ENCODE measurements at places on chromosomes 2 and 18.

GRCh38 chr18:384897-385296, 115.6 kb downstream of the COLEC12 start:
- DNase-seq, result no peak

DNA sequence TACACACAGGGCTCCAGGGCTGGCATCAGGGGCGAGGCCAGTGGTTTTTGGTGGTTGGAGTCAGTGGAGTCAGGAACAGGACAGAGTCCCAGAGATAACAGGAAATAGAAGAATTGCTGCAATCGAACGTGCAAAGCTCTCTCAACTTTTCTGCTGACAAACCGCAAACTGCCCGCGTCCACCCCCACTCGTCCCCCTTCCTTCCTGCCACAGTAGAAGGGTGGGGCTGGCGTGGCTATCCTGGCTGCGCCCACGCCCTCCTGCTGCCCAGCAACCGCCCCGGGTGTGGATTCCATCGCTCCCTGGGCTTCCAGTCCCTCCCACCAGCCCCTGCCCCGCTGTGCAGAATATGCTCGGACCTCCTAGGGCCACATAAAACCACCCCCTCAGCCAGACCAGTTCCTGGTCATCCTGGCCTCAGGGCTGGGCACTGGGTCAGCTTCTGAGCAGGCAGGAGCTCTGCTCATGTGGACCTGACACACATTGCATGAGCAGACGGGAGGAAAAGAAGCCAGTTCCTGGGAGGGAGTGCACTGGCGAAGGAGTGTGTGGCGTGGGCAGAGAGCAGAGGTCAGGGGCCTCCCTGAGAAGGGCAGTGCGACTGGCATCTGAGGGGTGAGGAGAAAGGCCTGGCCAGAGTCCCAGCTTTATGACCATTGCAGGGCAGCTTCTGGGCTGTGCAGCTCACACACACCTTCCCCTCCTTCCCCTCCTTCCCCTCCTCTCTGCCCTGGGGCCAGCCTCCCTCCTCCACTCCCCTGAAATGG, 85.4 kb upstream of the ATG16L1 start:
- DNase-seq, result no peak

DNA sequence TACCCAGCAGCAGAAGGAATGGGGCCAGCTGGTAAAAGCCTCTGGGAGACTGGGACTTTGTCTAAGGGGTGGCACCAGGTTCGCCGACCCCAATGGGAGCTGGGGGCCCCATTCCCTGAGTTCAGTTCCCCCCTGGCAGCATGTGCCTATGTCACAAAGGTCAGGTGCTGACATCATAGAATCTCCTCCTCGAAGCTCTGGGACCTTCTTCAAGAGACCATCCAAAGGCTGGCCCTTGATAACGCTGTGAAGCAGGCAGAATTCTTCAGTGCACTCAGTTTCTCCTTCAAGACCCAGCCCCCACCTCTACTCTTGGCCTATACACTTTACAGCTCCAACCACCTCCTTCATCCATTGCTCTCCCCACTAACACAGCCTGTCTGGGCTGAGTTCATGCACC, at the start of gene PRR30:
Gene PRR30 (minus strand): TSS at position 101 of the 400 bp plus-strand sequence. CDS start 1,081 bp downstream, outside the sequence.
- no peak for DNase-seq

DNA sequence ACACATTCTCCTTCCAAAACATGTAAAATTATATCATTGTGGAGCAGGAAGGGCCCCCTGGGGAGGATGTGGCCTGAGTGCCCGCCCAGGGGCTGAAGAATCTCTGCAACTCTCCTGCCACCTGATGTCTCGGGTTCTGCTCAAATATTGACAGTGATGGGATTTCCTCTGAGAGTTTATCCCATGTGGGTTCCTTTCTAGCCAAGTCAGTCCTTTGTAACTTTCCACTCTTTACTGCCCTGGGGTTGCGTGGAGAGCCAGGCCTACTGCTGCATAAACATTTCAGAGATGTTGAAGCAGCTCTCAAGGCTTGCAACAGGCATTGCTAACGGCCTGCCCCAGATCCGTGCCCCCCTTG, 4.0 kb upstream of the RAB17 start:
- DNase-seq, result no peak

GRCh38 chr2:34545486-34546136, 946.5 kb upstream of the FAM98A start:
- DNase-seq, result no peak

DNA sequence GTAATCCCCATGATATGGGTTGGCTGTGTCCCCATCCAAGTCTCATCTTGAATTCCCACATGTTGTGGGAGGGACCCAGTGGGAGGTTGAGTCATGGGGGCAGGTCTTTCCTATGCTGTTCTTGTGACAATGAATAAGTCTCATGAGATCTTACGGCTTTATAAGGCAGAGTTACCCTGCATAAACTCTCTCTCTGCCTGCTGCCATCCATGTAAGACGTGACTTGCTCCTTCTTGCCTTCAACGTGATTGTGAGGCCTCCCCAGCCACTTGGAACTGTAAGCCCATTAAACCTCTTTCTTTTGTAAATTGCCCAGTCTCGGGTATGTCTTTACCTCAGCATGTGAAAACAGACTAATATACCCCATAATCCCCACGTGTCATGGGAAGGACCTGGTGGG, 61.9 kb upstream of the LDAH start:
- DNase-seq, result no peak

Measured in adipocyte (in vitro differentiated cells).